Spleen (tissue), 13 donors: ENCODE measurements at places on chromosomes 7 and 10. TPM values are rescaled to one million over a fixed set of nuclear protein-coding genes. Genes with fewer than 3 reads are reported as not detected.
A peak's percentile ranks its signal among the peaks of the same experiment; 100 is the strongest.

Gene FRAT1
- total RNA-seq = 13.3 TPM

Gene EIF5AL1
- 0.26 TPM for total RNA-seq

Gene PHKG1
- total RNA-seq = 1.0 TPM

Gene NRCAM
- 30.9 TPM for total RNA-seq

Gene FEZF1
- not detected for total RNA-seq

Gene TFPI2
- 2.0 TPM for total RNA-seq

DNA sequence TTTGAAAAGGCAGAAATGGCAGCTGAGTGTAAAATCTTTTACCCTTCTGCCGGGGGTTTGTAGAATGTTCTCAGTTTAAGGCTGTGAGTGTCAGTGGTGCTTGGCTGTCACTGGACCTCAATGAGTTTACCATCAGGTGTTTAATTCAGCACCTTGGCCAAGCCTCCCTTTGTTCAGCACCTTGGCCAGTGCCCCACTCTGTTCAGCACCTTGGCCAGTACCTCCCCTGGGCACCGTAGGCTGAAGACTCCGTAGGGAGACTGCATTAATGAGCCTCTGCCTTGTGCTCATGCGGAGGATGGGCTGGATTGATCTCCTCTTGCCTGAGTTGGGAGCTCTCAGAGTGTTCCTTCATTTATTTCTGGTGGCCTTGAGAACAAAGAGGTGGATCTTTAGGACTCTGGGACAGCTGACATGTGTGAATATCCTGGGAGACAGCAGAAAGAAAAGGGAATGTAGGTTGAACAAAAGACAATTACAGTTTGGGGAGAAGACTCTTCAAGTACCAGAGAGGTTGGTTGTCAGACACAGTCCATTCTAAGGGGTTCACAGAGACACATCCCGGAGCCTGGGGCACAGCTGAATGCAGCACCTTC lies 1.6 kb downstream of the FAM24A start:
- DNase-seq = no peak
- no peaks in the 10 kb centered on the region for H3K27me3 ChIP-seq
- H3K27ac ChIP-seq = no peak overlapping the region
- no peak overlapping the region for H3K4me3 ChIP-seq
- no peaks in the 10 kb centered on the region for H3K36me3 ChIP-seq

GRCh38 chr7:90666186-90666585 lies 70.1 kb downstream of the CDK14 start:
- H3K27me3 ChIP-seq = no peaks in the 10 kb centered on the region
- no peak for DNase-seq
- H3K27ac ChIP-seq = no peak overlapping the region
- no peak overlapping the region for H3K4me3 ChIP-seq
- H3K36me3 ChIP-seq = no peaks in the 10 kb centered on the region
- H3K4me1 ChIP-seq = peaks cover 15% of the 10 kb centered on the region

DNA sequence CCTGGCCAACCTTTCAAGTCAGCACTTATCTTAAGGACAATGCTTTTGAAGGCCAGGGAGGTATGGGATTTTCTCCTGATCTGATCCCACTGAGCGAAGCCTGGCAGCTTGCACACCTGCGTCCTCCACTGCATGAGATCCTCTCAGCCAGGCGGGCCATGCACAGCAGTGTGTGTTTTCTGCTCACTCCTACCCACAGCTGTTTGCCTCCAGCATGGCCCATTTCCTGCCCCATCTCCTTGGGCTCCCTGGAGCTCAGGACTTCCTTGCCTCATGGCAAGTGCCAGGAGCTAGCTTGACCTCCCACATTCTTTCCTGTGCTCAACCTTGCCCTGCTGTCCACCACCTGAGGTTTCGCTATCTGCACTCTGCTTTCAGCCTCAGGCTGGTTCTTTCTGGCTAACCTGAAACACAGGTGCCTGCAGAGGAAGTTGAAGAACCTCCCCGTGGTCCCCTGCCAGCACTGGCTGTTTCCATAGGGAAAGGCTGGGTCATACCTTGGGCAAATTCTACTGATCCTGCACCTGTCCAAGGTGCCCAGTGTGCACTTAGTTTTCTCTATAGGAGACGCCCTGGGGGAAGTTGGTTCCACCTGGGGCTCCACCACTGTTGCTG lies 43.9 kb upstream of the EEPD1 start:
- no peaks in the 10 kb centered on the region for H3K36me3 ChIP-seq
- no peak overlapping the region for H3K4me3 ChIP-seq
- no peaks in the 10 kb centered on the region for H3K4me1 ChIP-seq
- no peak for DNase-seq
- H3K27me3 ChIP-seq = no peaks in the 10 kb centered on the region

- no peaks in the 10 kb centered on the region for H3K36me3 ChIP-seq
- H3K27ac ChIP-seq = no peak overlapping the region
- peaks cover 100% of the 10 kb centered on the region for H3K27me3 ChIP-seq
- peaks cover 71% of the 10 kb centered on the region for H3K4me1 ChIP-seq
- no peak for DNase-seq
These were observed 5.4 kb downstream of the EMX2 start for GRCh38 chr10:117547716-117548668.

- no peaks in the 10 kb centered on the region for H3K27me3 ChIP-seq
- peak overlapping the region; percentile 18 for H3K27ac ChIP-seq
- no peak overlapping the region for H3K4me3 ChIP-seq
- peaks cover 7% of the 10 kb centered on the region for H3K4me1 ChIP-seq
- no peaks in the 10 kb centered on the region for H3K36me3 ChIP-seq
- DNase-seq = no peak
These were observed 94.2 kb upstream of the IGFBP3 start for GRCh38 chr7:46015107-46015868.

DNA sequence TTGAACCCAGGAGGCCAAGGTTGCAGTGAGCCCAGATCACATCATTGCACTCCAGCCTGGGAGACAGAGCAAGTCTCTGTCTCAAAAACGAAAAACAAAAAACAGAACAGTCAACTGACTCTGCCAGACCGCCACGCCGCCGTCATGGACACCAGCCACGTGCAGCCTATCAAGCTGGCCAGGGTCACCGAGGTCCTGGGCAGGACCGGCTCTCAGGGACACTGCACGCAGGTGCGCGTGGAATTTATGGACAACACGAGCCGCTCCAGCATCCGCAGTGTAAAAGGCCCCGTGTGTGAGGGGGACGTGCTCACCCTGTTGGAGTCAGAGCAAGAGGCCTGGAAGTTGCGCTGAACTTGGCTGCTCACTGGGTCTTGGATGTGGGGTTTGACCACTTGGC lies 470.0 kb downstream of the CALN1 start:
- H3K27me3 ChIP-seq = no peaks in the 10 kb centered on the region
- H3K4me1 ChIP-seq = no peaks in the 10 kb centered on the region
- H3K4me3 ChIP-seq = no peak overlapping the region
- no peak for DNase-seq
- no peak overlapping the region for H3K27ac ChIP-seq
- H3K36me3 ChIP-seq = no peaks in the 10 kb centered on the region

DNA sequence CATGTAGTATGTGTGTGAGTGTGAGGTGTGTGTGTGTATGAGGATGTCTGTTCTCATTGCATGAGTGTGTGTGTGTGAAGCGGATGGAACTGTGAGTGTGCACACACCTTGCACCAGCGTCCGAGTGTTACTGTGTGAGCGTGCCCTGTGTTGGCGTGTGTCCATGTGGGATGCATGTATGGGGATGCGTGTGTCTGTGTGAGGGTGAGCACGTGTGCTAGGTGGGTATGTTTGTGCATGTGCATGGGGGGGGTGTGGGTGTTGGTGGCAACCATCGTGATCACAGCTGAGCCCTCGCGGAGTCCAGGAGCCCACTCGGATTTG lies 6.4 kb downstream of the KNDC1 start:
- no peaks in the 10 kb centered on the region for H3K4me1 ChIP-seq
- no peak for DNase-seq
- no peak overlapping the region for H3K27ac ChIP-seq
- H3K27me3 ChIP-seq = peaks cover 31% of the 10 kb centered on the region
- no peaks in the 10 kb centered on the region for H3K36me3 ChIP-seq

GRCh38 chr7:118531566-118531965 lies 307.1 kb downstream of the ANKRD7 start:
- no peak overlapping the region for H3K27ac ChIP-seq
- H3K36me3 ChIP-seq = no peaks in the 10 kb centered on the region
- H3K4me3 ChIP-seq = no peak overlapping the region
- no peak for DNase-seq
- H3K4me1 ChIP-seq = no peaks in the 10 kb centered on the region

DNA sequence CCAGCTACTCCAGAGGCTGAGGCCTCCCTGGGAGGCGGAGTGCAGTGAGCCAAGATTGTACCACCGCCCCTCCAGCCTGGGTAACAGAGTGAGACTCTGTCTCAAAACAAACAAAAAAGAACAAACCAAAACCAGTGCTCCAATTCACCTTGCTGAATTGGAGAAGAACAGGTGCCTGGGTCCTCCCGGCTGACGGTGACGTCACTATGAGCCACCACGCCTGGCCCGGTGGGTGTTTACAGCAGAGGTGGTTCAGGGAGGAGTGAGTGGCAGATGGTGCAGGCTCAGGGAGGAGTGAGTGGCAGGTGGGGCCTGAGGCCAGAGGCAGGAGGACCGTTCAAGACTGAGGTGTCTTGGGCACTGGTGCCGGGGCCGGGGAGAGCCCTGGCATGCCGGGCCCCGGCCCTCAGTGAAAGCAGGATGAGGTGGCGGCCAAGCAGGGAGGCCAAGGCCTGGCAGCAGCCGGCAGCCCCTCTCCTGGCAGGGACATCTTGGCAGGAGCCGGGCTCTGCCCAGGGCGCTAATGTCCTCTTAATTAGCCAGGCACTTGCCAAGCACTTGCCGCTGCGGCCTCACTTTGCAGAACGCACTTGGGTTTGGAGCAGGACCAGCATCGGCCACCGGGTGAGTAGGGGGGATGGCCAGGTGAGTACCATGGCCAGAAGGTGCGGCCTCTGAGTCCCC lies 162.8 kb upstream of the TNRC18 start:
- H3K36me3 ChIP-seq = no peaks in the 10 kb centered on the region
- H3K27me3 ChIP-seq = peaks cover 3% of the 10 kb centered on the region
- H3K27ac ChIP-seq = no peak overlapping the region
- no peak for DNase-seq

GRCh38 chr7:156442516-156442915 lies 198.1 kb upstream of the RNF32 start:
- H3K4me1 ChIP-seq = no peaks in the 10 kb centered on the region
- H3K36me3 ChIP-seq = no peaks in the 10 kb centered on the region
- DNase-seq = peak; percentile 15
- H3K4me3 ChIP-seq = no peak overlapping the region
- no peak overlapping the region for H3K27ac ChIP-seq

DNA sequence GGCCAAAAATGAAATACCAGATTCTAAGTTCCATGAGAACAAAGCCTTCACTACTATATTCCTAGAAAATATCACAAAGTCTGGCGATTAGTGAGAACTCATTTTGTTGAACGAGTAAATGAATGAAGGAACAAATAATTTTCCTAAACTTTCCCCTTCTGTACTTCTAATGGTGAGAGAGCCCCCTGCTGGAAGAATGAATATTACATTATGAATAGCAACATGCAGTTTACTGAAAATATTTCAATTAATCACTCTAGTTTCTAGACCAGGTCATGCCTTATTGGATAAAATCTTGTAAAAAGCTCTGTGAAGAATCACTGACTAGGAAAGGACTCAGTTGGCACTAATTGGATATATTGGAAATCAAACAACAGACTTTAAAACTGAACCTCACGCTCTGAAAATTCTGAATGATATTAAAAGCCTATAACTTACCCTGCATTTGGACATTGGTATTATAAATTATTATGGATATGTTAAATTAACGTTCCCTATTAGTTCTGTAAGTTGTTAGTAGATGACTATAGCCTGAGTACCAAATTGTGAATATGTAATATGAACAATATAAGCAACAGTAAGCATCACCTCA lies 32.4 kb upstream of the MTPN start:
- H3K27me3 ChIP-seq = no peaks in the 10 kb centered on the region
- H3K27ac ChIP-seq = no peak overlapping the region
- H3K4me1 ChIP-seq = peaks cover 4% of the 10 kb centered on the region
- DNase-seq = no peak

- no peaks in the 10 kb centered on the region for H3K27me3 ChIP-seq
- peak; percentile 80 for DNase-seq
These were observed 7.1 kb downstream of the ERV3-1 start for GRCh38 chr7:64999165-65000004.

GRCh38 chr7:108249453-108249852 lies 119.3 kb upstream of the LAMB4 start:
- no peak overlapping the region for H3K27ac ChIP-seq
- H3K27me3 ChIP-seq = no peaks in the 10 kb centered on the region
- no peak for DNase-seq
- H3K4me1 ChIP-seq = no peaks in the 10 kb centered on the region
- no peaks in the 10 kb centered on the region for H3K36me3 ChIP-seq

DNA sequence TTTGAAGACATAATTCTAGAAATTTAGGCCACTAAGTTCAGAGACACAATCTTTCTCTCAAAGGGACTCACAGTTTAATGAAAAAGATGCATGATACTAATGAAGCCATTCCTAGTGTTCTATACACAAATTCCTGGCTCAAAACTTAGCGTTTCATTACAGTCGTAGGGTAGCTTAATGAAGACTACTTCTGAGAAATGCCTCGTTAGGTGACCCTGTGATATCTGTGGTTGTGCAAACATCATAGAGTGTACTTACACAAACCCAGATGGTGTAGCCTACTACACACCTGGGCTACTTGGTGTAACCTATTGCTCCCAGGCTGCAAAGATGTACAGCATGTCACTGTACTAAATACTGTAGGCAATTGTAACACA lies 488 bp upstream of the CHCHD3 start:
- no peak for DNase-seq
- peak overlapping the region; percentile 92 for H3K27ac ChIP-seq
- no peaks in the 10 kb centered on the region for H3K36me3 ChIP-seq
- peaks cover 26% of the 10 kb centered on the region for H3K4me1 ChIP-seq

- peak; percentile 27 for DNase-seq
- no peak overlapping the region for H3K4me3 ChIP-seq
- peaks cover 84% of the 10 kb centered on the region for H3K27me3 ChIP-seq
- H3K27ac ChIP-seq = no peak overlapping the region
- no peaks in the 10 kb centered on the region for H3K36me3 ChIP-seq
These were observed 10.2 kb downstream of the EMX2 start for GRCh38 chr10:117552701-117553141.

- H3K27ac ChIP-seq = no peak overlapping the region
- H3K4me3 ChIP-seq = no peak overlapping the region
- no peak for DNase-seq
- peaks cover 31% of the 10 kb centered on the region for H3K4me1 ChIP-seq
- H3K36me3 ChIP-seq = no peaks in the 10 kb centered on the region
These were observed 1.6 kb downstream of the DPYSL4 start for GRCh38 chr10:132188331-132188730.

DNA sequence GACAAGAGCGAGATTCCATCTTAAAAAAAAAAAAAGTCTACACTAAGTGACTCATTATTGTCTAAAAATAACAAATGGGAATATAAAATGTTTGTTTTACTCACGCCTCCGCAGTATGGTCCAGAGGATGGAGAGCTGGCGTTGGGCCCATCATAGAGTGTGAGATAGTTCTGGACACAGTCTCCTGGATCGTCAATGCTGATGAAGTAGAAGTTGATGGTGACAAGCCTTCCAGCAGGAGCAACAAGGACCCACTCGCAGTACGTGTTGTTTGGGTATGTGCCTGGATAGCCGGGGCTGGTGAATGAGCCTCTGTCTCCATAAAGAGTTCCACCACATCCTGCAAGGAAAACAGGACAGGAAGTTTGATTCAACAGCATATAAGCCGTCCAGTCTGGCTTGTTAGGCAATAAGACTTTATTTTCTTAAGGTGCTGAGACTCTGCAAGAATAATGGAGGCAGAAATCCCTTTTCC lies 11.5 kb upstream of the RSU1 start:
- H3K27me3 ChIP-seq = no peaks in the 10 kb centered on the region
- no peaks in the 10 kb centered on the region for H3K36me3 ChIP-seq
- no peak overlapping the region for H3K27ac ChIP-seq

- H3K27me3 ChIP-seq = no peaks in the 10 kb centered on the region
- H3K4me3 ChIP-seq = no peak overlapping the region
- no peaks in the 10 kb centered on the region for H3K36me3 ChIP-seq
These were observed 54.1 kb downstream of the ABLIM1 start for GRCh38 chr10:114603948-114604347.

GRCh38 chr7:148815612-148816011 lies 68.5 kb downstream of the EZH2 start:
- no peak for DNase-seq
- peaks cover 32% of the 10 kb centered on the region for H3K36me3 ChIP-seq
